ENCODE measurements at places on chromosomes 6 and 20.

DNA sequence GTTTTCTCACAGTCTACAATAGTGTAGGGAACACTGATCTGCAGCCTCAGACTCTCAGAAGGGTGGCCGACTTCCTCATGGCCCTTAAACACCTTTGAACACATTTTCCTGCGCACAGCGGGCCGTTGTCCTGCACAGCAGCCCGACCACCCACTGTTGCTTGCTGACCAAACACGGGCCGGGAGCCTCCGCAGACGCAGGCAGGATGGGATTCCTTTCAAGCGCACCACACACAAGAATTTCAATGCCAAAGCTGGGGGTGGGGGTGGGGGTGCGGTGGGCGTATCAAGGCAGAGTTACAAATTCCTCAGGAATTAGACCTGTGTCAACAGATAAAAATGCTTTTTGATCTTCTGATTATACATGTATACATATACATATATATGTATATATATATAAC, 74.5 kb downstream of the HUS1B start:
- no peak for DNase-seq

GRCh38 chr20:10357974-10358373, 76.0 kb downstream of the MKKS start:
- DNase-seq = peak; percentile 3

- no peak for DNase-seq
Observed at GRCh38 chr6:31794866-31795615, 511 bp downstream of the VARS1 start.

DNA sequence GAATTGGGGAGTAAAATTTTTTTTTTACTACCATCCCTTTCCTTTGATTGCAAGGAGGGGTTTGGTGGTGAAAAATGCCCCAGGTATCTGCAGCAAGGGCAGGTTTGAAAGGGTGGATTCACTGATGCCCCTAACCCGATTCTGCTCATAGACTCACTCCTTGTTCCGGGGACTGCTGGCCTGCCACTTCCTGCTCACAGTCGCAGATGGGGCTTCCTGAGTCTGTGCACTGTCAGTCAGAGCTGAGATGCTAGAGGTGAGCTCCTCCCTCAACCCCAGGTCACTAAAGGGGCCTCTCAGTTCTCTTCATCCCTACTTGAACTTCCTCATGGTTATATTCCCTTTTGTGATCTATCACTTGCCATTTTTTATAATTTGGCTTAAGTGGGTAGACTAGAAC, 357.9 kb downstream of the FARS2 start:
- DNase-seq = no peak

DNA sequence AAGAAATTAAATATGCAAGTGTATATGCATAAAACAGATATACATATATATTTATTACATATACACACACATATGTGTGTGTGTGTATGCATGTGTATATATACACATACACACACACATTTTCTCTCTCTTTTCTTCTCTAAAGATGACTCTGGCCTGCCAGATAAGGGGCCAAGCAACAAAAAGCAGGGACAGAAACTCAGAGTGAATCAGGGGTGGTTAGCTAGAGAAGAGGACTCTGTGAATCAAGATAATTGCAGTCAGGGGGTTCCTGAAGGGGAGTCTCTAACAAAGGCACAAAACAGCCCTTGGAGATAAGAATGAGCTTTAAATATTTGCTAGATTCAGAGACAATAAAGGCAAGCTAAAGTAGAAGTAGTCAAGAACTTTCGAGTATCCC, 650.5 kb downstream of the UTRN start:
- DNase-seq = no peak

GRCh38 chr20:9409352-9409751, 105.0 kb upstream of the LAMP5 start:
- DNase-seq = no peak

DNA sequence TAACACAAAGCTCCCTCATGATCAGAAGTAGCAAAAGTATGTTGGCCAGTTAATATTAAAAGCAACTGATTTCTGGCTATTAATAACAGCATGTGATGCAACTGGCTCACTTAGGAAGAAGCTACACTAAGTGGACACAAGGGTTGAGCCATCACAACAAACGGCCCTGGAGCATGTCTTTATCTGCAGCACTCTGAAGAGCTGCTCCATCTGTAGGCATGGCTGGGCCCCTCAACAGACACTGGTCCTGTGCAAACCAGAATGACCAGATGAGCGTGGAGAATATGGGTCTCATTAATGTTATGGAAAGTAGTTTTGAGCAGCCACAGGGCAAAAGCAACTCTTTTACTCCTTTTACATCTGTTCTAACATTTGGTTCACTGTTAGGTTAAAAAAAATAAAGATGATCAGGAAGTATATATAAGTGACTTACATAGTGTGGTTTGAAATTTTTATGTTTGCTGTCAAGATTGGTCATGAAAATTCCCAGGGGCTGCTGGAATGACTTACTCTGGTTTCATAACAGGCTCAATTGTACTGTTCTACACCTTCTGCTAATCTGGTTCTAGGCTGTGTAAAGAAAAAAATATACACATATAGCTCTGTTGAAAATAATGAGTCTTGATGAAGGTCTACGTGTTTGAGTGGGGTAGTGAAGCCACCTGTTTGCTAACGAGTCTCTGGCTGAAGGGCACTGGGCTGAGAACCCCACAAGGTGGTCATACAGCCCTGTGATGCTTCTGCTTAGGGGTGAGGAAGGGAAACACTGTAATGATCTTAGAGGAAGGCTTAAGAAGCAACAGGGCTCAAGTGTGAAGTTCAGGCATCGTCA, 58.1 kb downstream of the INSM1 start:
- DNase-seq = no peak

- peak; percentile 88 for DNase-seq
Observed at GRCh38 chr20:5008759-5009158, 7.4 kb upstream of the SLC23A2 start.

DNA sequence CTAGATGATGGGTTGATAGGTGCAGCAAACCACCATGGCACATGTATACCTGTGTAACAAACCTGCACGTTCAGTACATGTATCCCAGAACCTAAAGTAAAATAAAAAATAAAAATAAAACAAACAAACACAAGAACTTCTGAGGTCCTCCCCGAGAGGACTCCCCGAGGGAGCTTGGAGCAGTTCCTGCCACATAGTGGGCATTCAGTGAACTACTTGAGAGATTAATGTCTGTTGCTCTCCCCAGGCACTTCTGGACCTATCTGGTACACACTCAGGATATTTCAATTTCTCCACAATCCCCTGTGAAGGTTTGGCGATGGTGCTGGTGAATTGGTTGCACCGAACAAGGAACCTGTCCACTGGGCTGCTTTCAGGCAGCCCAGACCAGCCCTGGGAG, 311.2 kb downstream of the ESR1 start:
- no peak for DNase-seq

DNA sequence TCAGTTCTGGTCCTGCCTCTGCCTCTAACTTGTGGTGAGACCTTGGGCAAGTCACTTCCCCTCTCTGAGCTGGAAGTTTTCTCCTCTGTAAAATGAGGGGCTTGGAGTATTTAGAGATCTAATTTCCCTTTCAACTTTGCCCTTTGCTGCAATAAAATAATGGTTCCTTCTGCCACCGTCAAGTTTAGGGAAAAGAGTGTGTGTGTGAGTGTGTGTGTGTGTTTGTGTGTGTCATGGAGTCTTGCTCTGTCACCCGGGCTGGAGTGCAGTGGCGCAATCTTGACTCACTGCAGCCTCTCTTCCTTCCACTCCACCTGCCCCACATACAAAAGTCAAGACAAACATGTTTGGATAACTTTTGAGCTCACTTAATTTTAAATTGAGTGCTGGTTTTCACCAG, 39.2 kb upstream of the PIM1 start:
- peak; percentile 71 for DNase-seq

- no peak for DNase-seq
Observed at GRCh38 chr20:11459090-11459890, 458.4 kb upstream of the BTBD3 start.

DNA sequence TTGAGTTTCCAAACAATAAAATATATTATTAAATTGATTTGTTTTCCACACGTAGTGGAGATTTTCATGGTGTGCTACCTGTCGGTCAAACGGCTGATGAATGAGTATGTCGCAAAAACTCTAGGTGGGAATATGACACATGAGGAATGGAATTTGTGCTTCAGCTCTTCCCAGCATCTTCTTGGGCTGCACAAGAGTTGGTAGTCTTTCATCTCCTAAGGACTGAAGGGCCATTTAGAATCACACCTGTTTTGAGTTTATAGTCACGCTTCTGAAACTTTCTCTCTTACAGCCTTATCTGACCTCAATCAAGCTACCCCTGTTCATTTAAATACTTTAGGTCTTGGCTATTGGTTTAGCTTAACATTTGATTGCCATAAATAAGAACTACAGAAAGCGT, 157.7 kb upstream of the AKAP12 start:
- DNase-seq = no peak

DNA sequence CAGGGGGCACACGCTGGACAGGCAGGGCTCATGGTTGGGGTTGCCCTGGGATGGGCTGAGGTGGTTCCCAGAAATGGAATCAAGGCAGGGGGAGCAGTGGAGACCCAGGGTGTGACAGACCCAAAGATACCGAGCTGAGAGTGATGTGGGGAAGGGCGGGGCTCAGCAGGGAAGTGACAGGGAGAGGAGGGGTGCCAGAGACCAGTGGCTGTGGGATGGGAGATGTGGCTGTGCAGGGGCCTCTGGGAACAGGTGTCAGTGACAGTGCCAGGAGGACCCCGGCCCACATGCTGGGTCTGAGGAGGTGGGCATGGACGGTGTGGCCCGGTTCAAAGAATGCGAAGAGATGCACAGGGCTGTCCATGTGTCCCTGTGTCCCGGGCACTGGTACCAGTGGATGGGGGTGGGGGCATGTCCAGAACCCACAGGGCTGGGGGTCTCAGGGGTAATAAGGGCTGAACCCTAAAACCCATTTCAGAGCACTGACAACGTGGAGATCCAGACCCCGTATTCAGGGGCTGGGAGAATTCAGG, 1.0 kb downstream of the CABLES2 start:
- no peak for DNase-seq

GRCh38 chr20:40702504-40702903, 13.5 kb upstream of the MAFB start:
- no peak for DNase-seq

GRCh38 chr6:41375598-41376151, 40.3 kb downstream of the NCR2 start:
- no peak for DNase-seq

DNA sequence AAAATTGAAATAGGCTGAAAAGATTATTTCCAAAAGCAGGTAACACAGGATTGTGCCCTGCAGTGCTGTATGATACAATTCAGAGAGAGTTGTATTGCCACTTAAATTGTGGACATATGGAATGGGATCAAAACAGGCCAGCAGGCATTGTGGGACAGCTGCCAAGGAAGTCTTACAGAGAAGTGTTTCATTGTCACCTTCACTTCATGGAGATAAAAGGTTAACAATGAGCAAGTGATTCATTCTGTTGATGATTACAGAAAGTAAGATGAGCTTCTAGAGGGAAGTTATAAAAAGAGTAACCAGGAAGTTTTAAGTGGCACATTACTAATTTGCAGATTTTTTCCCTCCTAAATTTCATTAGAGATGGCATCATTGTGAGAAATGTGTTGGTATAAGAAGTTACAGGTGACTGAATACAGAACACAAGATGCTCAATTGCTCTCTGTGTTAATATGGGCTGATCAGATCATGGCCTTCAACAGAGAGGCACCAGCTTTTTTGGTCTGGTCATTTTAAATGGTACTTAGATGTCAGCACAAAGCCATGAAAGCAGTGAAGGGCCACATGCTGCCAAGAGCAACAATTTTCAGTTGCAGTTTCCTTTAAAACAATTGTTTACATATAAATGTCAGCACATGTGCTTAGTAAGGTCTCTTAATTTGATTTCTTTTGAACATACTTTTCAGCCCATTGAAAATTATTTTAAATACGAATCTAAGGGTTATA, 402.5 kb upstream of the FKBP1C start:
- DNase-seq = no peak

DNA sequence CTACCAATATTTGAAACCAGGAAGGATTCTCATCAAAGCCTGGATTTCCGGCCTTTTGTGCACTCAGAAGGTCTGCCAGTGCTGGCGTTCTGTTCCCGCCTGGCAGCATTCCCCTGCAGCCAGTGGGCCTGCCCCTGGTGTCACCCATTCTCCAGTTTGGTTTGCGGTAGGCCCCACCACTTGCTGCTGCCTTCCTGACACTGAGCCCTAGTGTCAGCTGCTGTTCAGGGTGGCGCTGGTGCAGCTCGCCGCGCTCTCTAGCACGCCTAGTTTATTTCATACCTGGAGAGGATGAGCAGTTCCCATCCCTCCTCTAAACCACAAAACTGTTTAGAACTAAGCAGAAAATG, 9.5 kb downstream of the NPEPL1 start:
- no peak for DNase-seq

GRCh38 chr6:5096482-5096881, 11.3 kb downstream of the PPP1R3G start:
- no peak for DNase-seq

DNA sequence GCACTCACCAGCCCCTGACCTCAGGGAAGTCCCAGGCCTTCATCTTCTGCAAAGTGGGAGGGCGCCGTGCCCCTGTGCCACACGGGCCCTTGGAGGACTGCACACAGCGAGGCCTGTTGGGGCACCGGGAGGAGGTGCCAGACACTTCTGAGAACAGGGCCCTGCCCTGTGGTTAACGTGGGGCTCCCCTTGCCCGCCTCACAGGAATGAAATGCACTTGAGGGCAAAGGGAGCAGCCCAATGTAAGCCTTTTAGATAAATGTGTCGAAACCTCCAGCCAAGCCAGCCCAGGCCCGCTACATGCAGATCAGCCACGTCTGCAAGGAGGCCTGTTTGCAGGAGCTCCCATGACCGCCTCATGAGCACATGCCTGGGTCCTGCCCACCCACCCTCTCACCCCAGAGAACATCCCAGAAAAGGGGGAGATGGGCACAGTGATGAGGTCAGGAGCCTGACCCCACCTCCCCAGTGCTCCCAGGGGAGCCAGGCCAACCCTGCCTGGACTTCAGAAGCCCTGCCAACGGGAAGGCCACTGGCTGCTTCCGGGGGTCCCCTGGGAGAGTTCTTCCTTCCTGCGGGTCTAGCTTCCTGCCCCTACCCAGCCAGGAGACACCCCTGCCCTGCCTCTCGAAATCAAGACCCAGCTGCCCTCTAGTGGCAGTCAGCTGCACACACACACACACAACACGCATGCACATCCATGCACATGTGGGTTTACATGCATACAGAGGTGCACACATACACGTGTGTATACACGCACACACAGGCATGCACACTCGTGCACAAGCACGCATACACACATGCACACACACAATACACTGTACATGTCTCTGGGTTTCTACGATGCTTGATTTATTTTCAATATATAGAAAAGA, 178.7 kb downstream of the TAF4 start:
- DNase-seq = peak; percentile 21

DNA sequence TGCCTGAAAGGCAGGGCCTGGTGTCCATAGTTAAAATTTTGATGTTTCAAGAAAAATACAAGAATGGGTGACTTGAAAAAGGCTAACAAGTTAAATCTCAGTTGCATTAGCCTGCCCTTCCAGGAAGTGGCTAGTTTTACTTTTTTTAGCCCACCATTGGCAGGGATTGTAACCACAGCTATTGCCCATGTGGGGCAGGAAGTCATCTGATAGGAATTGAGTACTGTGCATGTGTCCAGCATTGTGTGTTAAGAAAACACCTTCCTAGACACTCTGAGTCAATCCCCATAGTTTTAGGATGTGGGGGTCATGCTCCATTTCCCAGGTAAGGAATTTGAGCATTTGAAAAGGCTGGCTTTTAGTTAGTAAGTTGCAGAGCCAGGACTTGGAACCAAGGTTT, 26.9 kb downstream of the LYRM2 start:
- DNase-seq = peak; percentile 22

All from suppressor macrophage (primary cell).